Karpas-422 (cell line): ENCODE measurements at places on chromosomes 1 and 21.
A peak's percentile ranks its signal among the peaks of the same experiment; 100 is the strongest.

GRCh38 chr1:26537951-26538352, 8.4 kb downstream of the RPS6KA1 start:
- H3K4me1 ChIP-seq = peaks cover 62% of the 10 kb centered on the region
- peak; percentile 77 for DNase-seq
- H3K27me3 ChIP-seq = no peaks in the 10 kb centered on the region
- H3K27ac ChIP-seq = no peak overlapping the region
- no peaks in the 10 kb centered on the region for H3K36me3 ChIP-seq
- H3K4me3 ChIP-seq = no peak overlapping the region

DNA sequence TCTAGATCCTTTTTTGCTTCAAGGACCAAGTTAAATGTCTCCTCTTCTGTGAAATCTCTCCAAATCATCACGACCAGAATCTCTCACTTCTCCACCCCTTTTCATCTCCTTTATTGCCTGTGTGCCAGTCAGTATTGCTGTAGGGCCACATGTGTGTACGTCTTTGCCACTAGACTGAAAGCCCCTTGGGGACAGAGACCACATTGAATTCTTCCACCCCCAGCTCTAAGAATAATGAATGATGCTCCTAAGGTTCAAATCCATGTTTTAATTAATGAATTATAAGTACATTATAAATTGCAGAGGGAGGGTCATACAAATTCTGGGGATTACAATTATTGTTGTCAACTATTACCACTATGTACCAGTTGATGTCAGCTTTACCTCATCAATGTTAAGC, 343.8 kb downstream of the USP25 start:
- no peak for DNase-seq
- H3K27ac ChIP-seq = no peak overlapping the region
- no peaks in the 10 kb centered on the region for H3K4me1 ChIP-seq
- H3K4me3 ChIP-seq = no peak overlapping the region

GRCh38 chr1:156463874-156464273, 36.7 kb downstream of the MEF2D start:
- peaks cover 3% of the 10 kb centered on the region; the same call in 1 of the 2 replicates for H3K36me3 ChIP-seq
- no peak overlapping the region for H3K4me3 ChIP-seq
- DNase-seq = no peak

- no peaks in the 10 kb centered on the region for H3K27me3 ChIP-seq
- no peak overlapping the region for H3K27ac ChIP-seq
Measured at GRCh38 chr1:186059752-186060151, 315.3 kb downstream of the TPR start.

DNA sequence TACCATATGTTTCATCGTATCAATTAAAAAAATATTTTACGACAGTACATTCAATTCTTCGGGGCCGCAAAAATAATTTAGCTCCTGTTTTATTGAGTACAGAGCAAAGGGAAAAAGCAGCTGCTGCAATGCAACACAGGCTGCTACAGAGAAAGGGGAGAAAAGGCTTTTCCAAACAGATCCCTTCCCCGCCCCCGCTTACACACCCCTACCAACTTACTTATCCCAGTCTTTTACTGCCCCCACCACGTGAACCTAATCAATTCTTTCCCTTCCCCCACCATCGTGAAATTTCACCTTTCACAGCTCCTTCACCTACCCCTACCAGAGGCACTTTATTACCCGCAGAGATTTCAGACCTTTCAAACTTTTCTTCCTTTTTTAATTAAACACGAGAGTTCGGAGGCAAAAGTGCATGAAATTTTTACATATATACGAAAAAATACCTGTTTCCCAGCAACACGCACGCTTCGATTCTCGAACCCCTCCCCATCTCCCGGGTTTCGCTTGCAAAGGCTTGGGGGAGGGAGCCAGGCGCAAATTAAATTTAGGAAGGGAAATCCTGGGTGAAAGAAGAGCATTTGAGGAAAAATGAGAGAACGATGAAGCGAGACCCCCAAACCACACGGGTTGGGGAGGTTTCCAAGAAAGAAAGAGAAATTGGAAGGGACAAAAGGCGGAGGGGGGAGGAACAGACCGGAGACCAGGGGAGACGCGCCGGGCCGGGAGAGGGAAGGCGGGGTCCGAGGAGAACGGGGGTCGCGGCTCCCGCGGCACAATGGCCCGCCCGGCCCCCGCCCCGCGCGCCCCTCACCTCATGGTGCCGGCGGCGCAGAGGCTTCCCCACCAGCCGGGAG, 823 bp downstream of the ENAH start:
- H3K36me3 ChIP-seq = no peaks in the 10 kb centered on the region
- peak overlapping the region; percentile 48; the same call in 1 of the 2 replicates for H3K4me3 ChIP-seq
- peaks cover 6% of the 10 kb centered on the region; the same call in 1 of the 2 replicates for H3K4me1 ChIP-seq
- H3K27ac ChIP-seq = no peak overlapping the region
- DNase-seq = no peak

DNA sequence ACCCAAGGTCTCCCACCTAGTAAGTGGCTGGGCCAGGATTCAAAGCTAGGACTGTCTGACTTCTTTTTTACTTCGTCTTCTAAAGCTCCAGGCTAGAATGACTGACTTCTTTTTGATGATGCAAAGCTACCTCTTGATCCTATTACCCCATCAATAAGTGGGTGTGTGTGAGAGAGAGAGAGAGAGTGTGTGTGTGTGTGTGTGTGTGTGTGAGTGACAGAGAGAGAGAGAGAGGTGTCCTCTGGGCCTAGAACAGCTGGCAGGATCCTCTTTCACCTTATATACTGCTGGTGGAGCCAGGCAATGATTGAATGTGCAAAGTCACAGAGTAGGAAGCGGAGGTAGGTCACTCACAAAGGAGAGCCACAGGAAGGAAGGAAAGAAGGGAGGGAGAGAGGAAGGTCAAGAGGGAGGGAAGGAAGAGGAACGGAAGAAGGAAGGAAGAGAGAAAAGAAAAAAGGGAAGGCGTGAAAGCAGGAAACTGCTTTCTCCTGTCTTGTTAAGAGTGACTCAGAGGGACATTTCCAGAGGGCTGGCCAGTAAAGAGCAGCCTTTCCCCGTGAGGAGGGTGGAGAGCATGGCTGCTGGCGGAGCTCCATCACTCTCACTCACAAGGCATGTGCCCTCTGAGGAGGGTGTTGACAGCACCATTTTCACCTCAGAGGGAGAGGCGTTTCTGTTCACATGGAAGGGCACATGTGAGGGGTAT, 68.9 kb downstream of the CDC7 start:
- no peak for DNase-seq
- no peaks in the 10 kb centered on the region for H3K36me3 ChIP-seq
- no peak overlapping the region for H3K27ac ChIP-seq
- no peak overlapping the region for H3K4me3 ChIP-seq
- 0 out of 2 replicates have a peak, but pooled peaks cover 5% of the 10 kb centered on the region for H3K4me1 ChIP-seq

DNA sequence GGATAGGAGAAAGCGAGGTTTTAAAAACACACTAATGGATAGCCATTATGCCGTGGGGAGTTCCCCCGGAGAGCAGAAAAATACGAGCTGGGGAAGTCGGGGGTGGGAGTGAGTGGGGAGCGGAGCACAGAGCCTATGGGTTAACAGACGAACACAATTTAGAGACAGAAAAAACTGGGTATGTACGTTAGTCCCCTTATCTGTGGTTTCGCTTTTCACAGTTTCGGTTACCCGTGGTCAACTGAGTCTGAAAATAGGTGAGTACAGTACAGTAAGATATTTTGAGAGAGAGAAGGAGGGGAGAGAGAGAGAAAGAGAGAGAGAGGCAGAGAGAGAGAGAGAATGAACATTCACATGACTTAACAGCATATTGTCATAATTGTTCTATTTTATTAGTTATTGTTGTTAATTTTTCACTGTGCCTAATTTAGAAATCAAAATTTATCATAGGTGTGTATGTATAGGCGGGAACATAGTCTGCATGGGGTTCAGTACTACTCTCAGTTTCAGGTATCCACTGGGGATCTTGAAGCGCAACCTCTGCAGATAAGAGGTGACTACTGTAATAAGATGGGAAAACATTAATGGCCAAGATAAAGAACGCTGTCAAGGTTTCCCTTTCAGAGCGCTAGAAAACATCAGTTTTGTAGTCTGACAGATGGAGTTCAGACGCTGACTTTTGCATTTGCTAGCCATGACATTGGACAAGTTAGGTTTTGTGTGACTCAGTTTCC, 125.6 kb upstream of the LMO4 start:
- DNase-seq = no peak
- H3K4me3 ChIP-seq = no peak overlapping the region
- H3K27ac ChIP-seq = no peak overlapping the region
- no peaks in the 10 kb centered on the region for H3K27me3 ChIP-seq
- H3K36me3 ChIP-seq = no peaks in the 10 kb centered on the region

- no peaks in the 10 kb centered on the region for H3K4me1 ChIP-seq
- H3K27me3 ChIP-seq = no peaks in the 10 kb centered on the region
- no peaks in the 10 kb centered on the region for H3K36me3 ChIP-seq
- H3K27ac ChIP-seq = no peak overlapping the region
- no peak overlapping the region for H3K4me3 ChIP-seq
Measured at GRCh38 chr1:174469687-174470086, 21.9 kb downstream of the GPR52 start.

GRCh38 chr1:185200889-185201288, 43.9 kb downstream of the SWT1 start:
- H3K4me1 ChIP-seq = no peaks in the 10 kb centered on the region
- DNase-seq = no peak
- no peaks in the 10 kb centered on the region for H3K36me3 ChIP-seq
- no peak overlapping the region for H3K4me3 ChIP-seq
- H3K27ac ChIP-seq = no peak overlapping the region

DNA sequence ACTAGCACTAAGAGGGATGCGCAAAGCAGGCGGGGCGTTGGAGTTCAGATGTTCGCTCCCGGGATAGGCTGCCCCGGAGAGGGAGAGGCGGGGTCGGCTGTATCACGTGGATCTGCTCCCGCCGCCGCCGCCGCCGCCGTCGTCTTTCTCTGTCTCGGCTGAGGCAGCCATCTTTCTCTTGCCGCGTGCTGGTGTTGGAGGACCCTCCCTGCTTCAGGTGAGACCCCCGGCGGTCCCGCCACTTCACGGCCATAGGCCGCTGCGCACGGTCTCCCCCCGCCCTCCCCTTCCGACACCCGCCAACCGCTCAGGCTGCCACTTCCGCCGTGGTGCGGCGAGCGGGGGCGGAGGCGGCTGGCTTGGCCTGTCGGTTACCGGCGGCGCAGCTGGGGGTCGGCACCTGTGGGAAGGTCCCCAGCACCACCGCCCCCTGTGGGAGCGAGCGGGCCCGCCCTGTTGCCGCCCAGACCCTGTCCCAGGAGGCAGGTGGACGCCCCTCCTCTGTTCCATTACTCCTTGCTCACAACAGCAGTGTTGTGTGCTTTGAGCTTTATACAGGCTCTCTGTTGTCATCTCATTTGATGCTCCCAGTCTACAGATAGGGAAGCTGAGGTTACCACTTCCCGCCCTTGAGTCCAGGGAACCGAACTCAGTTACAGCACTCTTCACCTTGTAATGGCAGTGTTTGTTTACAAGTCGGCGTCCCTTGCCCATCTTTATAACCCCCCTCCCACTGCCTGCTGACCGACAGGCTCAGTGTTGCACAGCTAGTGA, at the start of gene BTF3L4:
TSS of gene BTF3L4 (plus strand) at position 133 of the 774 bp plus-strand sequence. CDS start 3,553 bp downstream, outside the sequence.
- peak; percentile 98 for DNase-seq
- peaks cover 30% of the 10 kb centered on the region for H3K4me1 ChIP-seq
- H3K27ac ChIP-seq = peak within 1 kb of the TSS; percentile 88
- H3K36me3 ChIP-seq = peaks cover 16% of the 10 kb centered on the region; the same call in 1 of the 2 replicates
- H3K4me3 ChIP-seq = peak within 1 kb of the TSS; percentile 91

DNA sequence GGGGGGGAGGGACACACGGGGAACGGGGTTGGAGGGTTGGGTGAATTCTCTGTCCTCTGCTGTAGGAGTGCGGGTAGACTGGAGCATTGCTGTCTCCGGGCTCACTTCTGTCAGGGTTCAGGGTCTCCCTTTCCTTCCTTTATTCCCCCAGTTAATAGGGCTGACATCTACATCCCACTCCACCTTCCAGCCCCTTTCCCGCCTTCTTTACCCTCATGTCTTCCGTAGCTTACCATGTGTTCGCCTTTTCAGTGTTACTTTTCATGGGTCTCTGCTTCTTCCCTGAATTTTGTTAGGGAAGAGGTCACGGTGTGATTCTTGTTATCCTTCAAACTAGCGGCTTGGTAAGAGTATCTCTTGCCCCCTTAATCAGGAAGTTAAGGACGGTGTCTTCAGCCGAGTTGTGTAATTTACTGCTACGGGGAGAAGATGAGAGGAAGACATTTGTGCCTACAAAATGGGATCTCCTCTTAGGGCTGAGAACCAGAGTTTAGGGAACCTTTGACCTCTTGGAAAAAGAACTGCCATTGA, 917 bp downstream of the RAP1A start:
- H3K4me3 ChIP-seq = peak overlapping the region; percentile 77
- peak; percentile 67 for DNase-seq
- H3K4me1 ChIP-seq = peaks cover 60% of the 10 kb centered on the region
- H3K36me3 ChIP-seq = peaks cover 5% of the 10 kb centered on the region; the same call in 1 of the 2 replicates

- H3K4me1 ChIP-seq = peaks cover 52% of the 10 kb centered on the region
- H3K36me3 ChIP-seq = no peaks in the 10 kb centered on the region
- no peak for DNase-seq
- H3K4me3 ChIP-seq = peak overlapping the region; percentile 74
- no peaks in the 10 kb centered on the region for H3K27me3 ChIP-seq
- peak overlapping the region; percentile 85 for H3K27ac ChIP-seq
Measured at GRCh38 chr1:167716000-167716271, 5.8 kb upstream of the MPZL1 start.

DNA sequence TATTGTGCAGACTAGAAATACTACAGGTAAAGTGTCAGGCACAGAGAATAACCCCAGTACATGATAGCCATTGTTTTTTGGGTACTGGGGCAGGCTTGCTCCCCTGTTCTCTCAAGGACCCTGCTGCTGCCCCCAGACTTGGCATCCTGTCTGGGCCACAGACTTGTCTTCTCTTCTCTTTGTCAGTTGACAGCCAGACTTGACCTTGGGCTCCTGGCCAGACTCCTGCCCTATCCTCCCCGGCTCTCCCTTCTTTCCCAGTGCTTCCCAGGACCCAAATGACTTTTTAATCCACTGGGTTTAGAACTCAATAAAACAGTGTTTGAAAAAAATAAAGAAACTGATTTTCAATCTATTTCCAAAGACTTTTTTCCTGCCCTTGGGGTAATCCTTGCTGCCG, 43.2 kb downstream of the ZSCAN20 start:
- no peak overlapping the region for H3K4me3 ChIP-seq
- H3K4me1 ChIP-seq = no peaks in the 10 kb centered on the region; the same call in 1 of the 2 replicates
- H3K27ac ChIP-seq = no peak overlapping the region
- DNase-seq = no peak
- H3K27me3 ChIP-seq = no peaks in the 10 kb centered on the region

DNA sequence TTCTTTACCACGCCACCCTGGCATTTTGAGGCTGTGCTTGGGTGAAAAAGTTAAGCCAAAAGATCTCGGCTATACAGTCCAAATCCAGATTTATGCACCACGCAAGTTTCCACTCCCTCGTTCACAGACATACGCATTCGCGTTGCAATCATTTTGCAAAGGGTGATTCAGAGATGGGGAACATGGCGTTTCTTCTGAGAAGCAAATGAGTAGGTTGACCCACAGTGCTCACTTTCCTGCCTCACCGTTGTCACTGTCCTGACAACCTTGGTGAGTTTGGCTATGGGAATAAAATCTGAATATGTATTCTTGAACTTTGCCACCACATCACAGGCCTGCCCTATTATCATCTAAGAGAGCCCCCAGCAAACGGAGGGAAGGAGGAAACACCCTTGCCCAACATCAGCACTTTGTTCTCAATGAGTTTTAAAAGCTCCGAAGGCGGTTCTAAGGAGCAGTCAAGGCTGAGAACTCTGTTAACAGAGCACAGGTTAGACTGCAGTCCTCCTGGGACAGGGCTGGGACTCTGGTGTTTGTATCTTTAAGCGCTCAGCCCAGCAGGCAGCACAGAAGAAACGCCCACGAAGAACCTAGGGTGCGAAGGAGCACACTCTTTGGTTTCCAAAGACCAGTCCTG, 86.4 kb downstream of the RUNX1 start:
- H3K4me1 ChIP-seq = no peaks in the 10 kb centered on the region
- H3K27ac ChIP-seq = no peak overlapping the region
- no peaks in the 10 kb centered on the region for H3K27me3 ChIP-seq
- no peak for DNase-seq
- H3K36me3 ChIP-seq = no peaks in the 10 kb centered on the region
